ENCODE measurements at places on chromosomes 6 and 20.
A peak's percentile ranks its signal among the peaks of the same experiment; 100 is the strongest.

- DNase-seq, result no peak
Measured at GRCh38 chr6:26552205-26552604, 14.0 kb downstream of the HMGN4 start.

- DNase-seq, result no peak
Measured at GRCh38 chr6:90249034-90249433, 47.6 kb downstream of the BACH2 start.

DNA sequence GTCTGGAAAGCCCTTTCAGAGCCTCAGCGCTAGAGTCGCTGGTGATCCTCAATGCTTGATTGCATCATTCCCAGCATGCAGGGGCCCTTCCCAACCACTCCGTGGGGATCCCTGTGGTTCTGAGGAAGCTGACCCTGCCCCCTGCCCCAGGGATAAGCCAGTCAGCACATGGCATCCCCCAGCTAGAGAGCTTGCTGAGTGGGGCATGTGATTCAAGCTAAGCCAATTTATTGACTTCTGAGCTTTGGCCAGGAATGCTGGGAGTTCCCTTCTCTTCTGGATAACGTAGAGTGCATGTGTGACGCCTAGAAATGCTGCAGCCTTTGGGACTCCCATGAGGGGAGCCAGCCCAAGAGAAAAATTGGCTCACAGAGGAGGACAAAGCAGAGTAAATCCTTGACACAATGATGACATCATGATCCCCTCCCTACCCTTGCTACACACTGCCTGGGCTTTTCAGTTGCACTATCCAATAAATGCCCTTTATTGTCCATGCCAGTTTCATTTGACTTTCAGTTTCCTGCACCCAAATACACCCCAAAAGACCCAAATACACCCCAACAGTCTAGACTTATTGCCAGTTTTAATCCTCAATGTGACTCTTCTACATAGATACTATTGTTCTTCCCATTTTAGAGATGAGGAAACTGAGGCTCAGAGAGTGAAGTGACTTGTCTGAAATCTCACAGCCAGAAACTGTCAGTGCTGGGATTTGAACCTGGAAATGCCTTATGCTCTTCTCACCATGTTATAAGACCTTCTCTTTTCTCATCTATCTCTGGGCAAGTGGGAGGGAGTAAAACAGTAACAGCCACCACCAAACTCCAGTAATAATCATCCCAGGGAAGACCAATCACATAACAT is 34.3 kb downstream of the KCNB1 start:
- no peak for DNase-seq

DNA sequence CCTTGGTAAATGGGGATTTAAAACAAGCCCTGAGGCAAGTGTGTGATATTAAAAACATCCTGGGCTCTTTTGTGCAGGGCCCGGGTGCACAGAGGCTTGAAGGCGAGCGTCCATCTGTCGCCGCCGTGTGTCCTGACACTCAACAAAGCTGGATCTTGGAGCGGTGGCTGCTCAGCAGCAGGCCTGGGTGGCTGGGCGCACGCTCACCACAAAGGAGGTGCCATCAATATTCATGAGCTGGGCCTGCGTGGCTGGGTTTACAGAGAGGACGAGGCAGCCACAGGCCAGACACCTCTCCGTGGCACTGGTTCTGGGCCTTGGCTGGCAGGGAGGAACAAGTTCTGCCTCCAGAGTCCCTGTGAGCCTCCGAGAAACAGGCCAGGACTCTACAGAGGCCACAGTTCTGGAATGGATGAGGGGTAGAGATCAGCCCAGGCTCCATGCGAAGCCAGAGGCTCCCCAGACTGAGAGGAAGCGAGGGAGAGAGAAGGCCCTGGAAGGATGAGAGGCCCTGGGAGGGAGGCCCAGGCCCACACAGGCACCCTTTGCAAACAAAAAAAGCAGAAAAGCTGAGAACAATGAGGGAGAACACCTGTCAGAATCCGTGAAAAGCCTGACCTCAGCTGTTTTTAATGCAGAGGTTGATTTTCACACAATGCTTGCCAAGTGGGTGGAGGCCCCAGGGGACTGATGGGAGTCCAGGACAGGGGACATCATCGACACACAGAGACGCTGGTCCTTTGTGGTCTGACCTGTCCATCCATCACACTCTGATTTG is 21.9 kb downstream of the BHLHE23 start:
- no peak for DNase-seq

DNA sequence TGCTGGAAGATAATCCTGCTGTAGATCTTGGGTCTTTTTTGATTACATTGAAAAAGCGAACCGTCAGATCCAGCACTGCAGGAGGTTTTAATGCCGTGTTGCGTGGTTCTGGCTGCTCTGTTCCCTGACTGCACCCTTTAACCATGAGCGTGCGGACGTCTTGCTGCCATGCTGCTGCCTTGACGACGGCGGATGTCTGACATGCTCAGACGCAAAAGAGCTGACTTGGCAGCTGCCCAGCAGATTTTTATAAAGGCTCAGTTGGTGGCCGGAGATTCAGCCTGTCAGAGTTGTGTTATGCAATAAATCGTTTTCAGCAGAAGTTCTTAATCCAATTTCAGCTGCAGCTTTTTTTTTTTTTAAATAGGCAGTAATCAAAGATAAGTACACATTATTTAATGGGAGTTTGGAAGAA is 119.4 kb downstream of the JARID2 start:
- DNase-seq, result peak; percentile 93

GRCh38 chr20:22583773-22584521 is 425 bp downstream of the FOXA2 start:
- DNase-seq, result no peak

GRCh38 chr20:35404614-35405259 is 7.0 kb downstream of the UQCC1 start:
- no peak for DNase-seq

- no peak for DNase-seq
Measured at GRCh38 chr6:90274451-90275030, 22.1 kb downstream of the BACH2 start.

GRCh38 chr20:62707921-62708521 is 615 bp upstream of the NTSR1 start:
- no peak for DNase-seq

DNA sequence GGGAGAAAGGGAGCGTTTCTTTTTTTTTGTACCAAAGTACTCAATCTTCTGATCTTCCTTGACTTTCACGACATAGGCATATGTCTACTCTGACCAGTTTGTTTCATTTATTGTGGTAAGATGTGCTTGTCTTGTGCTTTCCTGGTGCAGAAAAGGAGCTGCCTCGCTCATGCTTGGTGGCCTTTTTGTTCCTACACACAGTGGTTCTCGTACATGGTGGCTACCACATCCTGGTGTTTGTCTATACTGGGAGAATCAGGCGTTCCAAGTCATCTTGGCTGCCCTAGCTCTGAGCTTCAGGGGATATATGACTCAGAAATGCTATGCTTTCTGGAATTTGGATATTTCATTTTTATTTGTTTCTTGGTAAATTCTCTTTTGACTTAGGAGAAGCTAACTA is 31.8 kb downstream of the MYB start:
- peak; percentile 27 for DNase-seq

DNA sequence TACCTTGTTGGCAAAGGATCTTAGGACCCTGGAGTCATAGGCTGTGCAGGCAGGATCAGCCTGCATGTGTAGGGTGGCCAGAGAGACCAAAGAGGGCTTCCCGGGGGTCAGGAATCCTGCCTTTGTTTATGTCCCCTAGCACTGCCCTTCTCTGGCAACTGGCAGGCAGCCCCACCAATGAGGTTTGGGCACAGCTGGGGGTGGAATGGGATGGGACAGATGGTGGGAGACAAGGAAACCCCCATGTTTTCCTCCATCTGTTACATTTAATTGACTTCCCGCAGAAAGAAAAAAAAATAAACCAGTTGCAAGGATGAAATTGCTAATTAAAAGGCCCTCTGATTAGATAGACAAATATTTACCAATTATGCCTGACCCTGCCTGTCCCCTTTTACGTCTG is 27.6 kb downstream of the CD40 start:
- DNase-seq, result no peak

DNA sequence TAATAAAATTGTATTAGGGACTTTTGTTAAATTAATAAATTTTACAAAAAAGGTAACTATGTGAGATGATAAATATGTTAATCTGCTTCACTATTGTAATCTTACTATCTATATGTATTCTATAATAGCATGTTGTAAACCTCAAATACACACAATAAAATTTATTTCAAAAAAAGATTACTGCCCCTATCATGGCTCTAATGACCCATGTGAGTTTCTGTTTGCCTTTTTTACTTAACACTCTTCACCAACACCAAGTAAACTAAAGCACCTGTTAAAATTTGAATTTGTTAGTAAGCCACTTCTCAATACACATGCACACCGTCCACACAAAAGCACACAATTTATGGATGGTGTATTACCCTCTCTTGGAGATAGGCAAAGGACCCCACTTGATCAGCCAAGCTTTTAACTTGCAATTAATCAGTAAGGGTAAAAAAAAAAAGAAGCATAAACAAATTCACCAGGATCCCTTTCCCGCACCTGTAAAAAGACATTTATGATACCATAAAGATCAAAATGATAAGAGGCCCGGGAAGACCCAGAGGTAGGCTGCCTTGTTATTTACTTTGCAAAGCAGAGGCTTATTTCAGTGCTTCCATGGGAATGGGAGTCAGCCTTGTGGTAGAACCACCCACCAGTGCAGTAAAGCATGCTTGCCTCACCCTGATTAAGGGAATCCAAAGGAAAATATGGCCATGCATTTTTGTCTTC is 28.6 kb upstream of the PKHD1 start:
- DNase-seq, result no peak

DNA sequence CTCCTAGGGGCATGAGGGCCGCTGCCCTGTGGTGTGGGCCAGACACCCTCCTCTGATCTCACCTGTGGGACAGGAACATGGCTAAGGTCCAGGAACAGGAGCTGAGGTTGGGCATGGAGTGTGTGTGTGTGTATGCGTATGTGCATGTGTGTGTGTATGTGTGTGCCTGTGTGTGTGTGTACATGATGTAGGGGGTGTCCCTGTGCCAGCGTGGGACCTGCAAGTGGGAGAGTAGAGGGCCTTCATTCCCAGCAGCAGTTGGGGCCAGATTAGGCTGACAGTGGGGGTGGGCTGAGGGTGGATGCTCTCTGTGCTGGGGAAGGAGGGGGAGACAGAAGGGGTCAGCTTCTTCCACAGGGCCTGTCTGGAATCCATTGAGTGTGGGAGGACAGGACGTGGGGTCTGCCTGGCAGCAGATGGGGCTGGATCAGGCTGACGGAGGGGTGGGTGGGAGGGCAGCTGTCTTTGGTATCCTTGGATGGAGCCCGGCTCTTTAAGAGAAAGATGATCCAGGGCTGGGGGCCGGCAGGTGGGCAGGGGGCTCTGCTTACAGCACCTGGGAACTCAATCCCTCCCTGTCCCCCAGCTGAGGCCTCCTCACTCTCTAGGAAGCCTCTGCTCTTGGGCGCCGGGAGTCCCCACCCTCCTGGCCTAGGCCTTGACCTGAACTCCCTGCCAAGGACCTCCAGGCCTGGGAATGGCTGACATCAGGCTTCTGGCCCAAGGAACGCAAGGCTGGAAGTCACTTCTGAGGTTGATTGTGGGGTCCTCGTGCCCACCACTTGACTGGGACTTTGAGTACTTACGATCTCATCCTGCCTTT is 44.0 kb downstream of the SPDEF start:
- no peak for DNase-seq

GRCh38 chr6:143759666-143760065 is 81.9 kb downstream of the PHACTR2 start:
- DNase-seq, result peak; percentile 55

GRCh38 chr20:38855356-38855755 is 49.9 kb downstream of the PPP1R16B start:
- DNase-seq, result peak; percentile 10

DNA sequence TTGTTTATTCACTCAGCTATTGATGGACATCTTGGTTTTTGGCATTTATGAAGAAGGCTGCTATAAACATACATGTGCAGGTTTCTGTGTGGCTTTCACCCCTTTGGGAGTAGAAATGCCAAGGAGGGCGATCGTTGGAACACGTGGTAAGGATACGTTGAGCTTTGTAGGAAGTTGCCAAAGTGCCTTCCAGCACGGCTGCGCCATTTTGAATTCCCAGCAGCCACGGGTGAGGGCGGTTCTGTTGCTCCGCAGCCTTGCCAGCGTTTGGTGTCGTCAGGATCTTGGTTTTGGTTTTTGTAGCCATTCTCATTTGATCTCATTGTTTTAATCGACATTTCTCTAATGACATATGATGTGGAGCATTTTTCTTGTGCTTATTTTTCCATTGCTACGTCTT is 21.8 kb downstream of the NTSR1 start:
- DNase-seq, result no peak

GRCh38 chr6:127204281-127204680 is 62.4 kb upstream of the RNF146 start:
- no peak for DNase-seq
